ENCODE measurements at places on chromosomes 11 and 22.

GRCh38 chr11:44613153-44613552 is 47.7 kb downstream of the CD82 start:
- DNase-seq = no peak

GRCh38 chr11:63826471-63827190 is 12.3 kb upstream of the MARK2 start:
- no peak for DNase-seq

DNA sequence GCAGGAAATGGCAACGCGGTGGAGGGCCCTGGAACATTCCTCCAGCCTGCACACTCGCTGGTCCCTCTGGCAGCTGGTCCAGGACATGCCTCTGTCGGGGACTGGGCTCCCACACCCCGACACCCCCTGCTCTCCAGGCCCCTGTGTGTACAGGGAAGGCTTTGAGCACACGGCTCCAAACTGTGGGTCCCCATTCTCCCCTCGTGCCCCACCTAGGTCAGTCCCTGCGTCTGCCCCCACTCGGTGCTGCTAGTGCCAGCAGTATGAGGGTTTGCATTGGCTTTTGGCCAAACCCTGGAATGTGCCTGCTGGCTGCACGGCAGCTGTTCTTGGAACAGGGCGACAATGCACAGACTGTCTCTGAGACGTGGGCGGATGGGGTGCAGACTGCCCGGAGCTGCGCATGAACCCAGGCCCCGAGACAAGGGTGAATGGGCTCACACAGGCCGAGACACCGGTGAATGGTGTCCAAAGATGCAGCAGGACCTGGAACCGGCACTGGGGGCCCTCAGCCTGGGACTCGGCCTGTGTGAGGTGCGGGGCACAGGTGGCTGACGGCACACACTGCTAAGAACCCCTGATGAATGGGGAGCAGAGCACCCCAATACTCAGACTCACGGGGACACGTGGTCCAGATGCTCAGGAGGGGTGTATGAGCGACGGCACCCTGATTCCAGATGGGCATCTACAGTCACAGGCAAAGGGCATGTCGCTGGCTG is 7.5 kb upstream of the SYT8 start:
- DNase-seq = no peak

GRCh38 chr22:43094085-43094484 is 4.9 kb upstream of the TTLL1 start:
- no peak for DNase-seq

DNA sequence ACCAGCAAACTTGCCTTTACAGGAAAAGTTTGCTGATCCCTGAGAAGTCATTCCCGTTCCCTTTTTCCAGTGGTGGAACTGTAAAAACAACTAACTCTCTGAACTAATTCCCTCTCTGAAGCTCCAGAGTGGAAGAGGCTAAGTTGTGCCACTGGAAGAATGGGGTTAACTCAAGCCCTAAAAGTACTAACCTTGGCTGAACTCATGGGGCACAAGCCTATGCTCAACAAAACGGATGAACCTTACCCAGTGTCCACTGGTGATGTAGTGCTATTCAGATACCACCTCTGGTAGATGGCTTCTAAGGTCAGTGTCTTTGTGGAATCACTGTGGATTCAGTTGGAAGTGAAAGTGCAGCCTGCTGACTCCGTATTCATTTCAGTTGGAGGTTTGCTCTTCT is 59.9 kb upstream of the GNAZ start:
- DNase-seq = no peak

DNA sequence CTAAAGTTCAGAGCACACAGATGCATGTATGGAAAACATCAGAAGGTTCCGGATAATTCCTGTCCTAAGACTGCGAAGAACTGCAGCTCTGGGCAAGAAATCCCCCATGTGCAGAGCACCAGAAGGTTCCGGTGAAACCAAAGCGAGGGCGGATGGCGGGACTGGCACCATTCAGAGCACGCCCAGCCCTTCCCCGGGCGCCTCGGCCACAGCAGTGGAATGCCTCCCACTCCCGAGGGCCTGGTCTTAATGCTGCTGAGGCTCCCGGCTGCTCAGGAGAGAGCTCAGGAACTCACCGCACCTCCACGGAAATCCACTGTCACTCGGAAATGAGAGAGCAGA is 43.1 kb downstream of the BRD1 start:
- no peak for DNase-seq

DNA sequence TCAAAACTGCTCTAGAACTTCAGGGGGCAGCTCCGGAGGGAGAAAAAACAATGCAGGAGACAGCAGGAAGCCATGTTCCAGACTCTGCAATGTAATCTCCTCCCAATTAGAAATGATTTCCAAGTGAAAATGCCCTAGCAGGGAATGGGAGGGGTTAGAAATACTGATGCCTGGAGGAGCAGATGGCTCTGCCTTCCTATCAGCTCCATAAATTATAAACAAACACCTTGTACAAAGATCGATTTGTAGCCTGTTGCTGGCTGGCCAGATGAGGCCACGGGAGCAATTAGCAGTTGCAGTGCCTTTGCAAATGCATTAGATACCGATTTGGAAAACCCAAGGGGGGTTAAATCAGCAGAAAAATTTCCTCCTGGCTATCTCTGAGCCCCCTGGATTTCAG is 46.6 kb upstream of the CHRM4 start:
- DNase-seq = no peak

- no peak for DNase-seq
These were observed 1375.6 kb upstream of the TENM4 start for GRCh38 chr11:80816454-80816847.

DNA sequence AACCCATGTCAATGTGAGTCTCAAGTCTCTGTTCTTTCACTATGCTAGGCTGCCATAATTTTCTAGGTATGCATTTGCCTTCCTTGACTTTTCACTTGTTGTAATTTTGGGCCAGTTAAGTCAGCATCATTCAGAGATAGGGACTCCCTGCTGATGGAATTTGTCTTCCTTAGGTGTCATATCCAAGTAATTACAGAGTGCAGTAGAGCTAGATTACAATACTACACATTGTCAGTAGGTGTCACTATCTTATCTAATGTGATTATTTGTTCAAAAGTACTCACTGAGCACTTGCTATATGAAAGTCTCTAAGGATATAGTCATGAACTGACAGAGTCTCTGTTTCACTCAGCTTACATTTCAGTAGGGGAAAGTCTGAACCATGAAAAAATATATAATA is 25.0 kb upstream of the SYN3 start:
- no peak for DNase-seq

GRCh38 chr11:67639438-67639859 is at the start of gene TBX10:
TBX10 (minus strand) TSS chr11:67639763; CDS start chr11:67639472, 291 bp downstream.
- DNase-seq = no peak

DNA sequence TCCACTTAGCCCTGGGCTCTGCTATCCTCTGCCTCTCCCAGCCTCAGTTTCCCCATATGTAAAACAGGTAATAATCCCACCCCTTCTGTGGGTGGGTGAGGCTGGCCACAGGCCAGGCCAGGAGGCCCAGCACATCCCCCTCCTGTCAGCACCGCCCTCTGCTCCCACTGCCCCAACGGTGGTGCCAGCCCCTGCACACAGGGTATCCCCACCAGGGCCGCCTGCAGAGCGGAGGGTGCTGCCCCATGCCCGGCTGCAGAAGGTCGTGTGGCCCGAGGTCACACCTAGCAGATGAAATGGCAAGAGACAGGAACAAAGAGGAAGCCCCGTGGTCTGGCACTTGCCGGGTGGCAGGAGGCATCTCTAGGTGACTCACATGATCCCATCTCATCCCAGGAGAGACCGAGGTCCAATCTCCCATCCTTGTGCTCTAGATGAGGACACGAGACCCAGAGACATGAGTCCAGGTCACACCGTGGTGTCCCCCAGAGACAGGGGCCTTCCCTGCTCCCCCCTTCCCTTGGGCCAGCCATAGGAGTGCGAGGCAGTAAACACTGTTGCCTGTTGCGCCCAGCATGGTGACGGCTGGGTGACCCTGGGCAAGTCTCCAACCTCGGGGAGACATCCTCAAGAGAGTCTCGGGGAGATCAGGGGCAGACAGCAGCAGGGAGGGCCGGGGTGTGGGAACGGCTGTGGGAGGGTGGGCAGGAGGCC is 27.2 kb upstream of the PPARA start:
- DNase-seq = no peak

DNA sequence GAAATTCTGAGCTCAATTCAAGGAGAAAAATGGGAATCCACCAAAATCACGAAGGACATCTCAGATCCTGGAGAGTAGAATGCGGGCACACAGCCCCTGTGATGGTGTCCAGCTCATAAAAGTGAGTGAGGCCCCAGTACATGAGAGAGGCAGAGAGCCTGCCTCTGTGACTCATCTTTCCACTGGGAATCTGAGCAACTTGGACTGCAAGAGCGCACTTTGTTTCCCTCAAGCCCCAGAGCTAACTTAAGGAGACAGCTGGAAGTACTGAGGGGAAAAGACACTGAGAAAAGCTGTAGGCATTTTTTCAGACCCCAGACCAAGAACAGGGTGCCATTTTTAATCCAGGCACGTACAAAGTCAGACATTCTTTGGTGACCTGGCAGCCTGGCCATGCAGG is 273.7 kb downstream of the C11orf87 start:
- no peak for DNase-seq

GRCh38 chr11:12694183-12694531 is 19.9 kb downstream of the TEAD1 start:
- DNase-seq = no peak

- no peak for DNase-seq
These were observed 38.6 kb upstream of the PANX2 start for GRCh38 chr22:50131894-50132293.

GRCh38 chr22:27252282-27253049 is 549.1 kb downstream of the MN1 start:
- no peak for DNase-seq

- DNase-seq = no peak
These were observed 2.8 kb downstream of the IGSF9B start for GRCh38 chr11:133953999-133954398.

DNA sequence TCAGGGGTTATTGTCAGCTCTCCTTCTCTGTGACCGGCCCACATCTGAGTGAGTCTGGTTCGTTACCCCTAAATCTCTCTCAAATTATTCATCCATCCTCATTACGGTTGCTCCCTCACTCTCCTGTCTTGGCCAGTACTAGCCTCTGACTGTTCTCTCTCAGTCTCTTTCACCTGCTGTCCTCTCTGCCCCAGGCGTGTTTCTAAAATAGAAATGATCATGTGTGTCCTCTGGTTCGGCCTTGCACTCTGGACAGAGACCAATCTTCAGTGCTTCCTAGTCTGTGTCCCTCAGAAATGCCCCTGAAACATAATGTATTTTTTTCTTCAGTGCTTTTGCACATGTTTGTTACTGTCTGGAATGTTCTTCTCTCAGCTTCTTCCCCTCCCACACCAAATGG is 4.9 kb downstream of the PSMD13 start:
- no peak for DNase-seq

DNA sequence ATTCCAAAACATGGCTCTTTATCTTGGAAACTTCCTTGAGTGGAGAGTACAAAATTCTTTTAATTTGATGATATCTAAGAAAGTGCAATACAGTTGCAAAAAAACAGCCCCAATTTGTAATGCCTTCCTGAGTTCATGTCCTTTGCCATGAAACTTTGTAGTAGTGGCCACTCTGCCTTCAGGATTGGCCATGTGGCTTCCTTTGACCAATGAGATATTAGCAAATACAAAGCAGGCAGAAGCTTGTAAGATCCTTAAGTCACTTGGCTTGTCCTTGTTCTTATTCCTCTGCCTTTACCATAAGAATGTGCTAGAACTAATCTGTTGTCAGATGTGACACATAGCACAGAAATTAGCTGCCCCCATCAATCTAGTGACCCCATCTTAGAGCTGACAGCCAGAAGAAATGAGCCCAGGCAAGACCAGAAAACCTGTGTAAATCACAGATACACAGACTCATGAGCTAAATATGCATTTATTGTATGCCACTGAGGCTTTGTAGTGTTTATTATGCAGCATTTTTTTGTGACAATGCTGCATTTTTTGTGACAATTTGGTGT is 29.8 kb upstream of the BLID start:
- DNase-seq = no peak

DNA sequence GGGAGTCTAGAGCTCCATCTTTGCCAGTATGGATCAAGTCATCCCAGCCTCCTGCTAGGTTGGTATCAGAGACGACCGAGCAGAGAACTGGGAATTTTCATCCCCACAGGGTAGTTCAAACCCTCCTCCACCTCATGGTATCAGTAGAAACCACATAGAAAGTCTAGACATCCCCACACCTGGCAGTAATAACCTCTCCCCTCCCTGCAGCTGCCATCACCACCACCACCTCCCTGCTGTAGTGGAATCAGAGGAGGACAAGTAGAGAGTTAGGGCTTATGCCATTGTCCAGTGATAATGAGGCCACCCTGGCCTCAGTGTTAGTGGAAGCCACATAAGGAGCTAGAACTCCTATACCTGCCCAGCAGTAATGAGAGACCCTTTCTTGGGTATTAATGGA is 34.3 kb downstream of the BTG4 start:
- no peak for DNase-seq

GRCh38 chr11:17766073-17766359 is 31.4 kb downstream of the KCNC1 start:
- DNase-seq = no peak

- no peak for DNase-seq
These were observed 7.2 kb downstream of the COA4 start for GRCh38 chr11:73869332-73869949.

DNA sequence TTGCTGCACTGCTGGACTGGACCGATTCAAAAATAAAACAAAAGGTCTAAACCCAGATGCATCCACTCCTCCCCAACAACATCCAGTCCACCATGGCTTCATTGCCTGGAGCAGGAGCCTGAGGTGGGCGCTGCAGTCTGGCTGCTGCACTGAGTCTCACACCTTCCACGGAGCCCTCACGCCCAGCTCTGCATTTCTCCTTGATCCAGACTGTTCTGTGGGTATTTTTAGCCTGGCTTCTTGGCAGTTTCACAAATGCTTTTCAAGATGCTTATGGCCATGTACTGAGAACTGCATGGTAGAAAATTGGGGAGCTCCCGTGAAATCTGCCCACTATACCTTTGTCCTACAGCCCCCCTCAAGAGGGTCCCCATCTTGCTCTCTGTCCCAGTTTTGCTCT is 53.3 kb upstream of the JAM3 start:
- DNase-seq = no peak

DNA sequence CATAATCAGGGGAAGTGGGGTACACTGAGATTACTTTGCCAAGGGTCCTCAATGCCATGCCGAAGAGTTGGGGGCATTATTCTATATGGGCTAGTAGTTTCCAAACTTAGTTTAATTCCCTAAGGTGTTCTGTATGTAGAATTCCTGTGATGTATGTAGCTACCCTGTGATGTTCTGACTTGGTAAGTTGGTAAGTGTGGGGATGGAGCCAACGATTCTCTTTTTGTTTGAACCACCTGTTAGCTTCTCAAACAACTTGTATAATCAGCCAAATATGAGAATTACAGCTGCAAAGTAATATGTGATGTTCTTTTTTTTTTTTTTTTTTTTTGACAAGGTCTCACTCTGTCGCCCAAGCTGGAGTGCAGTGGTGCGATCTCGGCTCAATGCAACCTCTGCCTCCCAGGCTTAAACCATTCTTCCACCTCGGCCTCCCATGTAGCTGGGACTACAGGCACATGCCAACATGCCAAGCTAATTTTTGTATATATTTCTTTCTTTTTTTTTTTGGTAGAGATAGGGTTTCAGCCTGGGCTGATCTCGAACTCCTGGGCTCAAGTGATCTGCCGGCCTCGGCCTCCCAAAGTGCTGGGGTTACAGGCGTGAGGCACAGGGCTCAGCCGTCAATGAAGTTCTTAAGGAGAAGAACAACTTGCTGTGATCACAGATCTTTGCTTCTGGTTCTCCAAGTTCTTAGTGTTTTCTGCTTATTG is 315.2 kb upstream of the CCDC90B start:
- no peak for DNase-seq
